Astrocyte (in vitro differentiated cells and primary cell): ENCODE measurements at places on chromosomes 7 and 10. TPM values are rescaled to one million over a fixed set of nuclear protein-coding genes. Genes with fewer than 3 reads are reported as not detected.
A peak's percentile ranks its signal among the peaks of the same experiment; 100 is the strongest.

DNA sequence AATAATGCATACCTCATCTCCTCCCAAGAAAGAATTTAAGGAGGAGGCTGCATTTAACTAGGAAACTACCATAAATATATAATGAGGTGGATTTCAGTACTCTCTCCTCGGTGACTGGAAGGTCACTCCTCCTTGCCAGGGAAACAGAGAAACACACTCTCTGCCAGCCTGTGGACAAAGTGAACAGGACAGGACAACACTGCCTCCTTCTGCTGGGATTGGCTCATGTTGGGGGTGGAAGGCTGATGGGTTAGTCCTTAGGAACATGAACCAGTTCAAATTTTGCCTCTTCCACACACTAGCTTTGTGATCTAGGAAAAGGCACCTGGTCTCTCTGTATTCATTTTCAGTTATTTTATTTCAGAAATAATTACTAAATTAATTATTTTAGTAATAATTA, 50.6 kb upstream of the STEAP4 start:
- no peaks in the 10 kb centered on the region for H3K4me1 ChIP-seq
- no peaks in the 10 kb centered on the region for H3K36me3 ChIP-seq
- no peak overlapping the region for H3K27ac ChIP-seq

DNA sequence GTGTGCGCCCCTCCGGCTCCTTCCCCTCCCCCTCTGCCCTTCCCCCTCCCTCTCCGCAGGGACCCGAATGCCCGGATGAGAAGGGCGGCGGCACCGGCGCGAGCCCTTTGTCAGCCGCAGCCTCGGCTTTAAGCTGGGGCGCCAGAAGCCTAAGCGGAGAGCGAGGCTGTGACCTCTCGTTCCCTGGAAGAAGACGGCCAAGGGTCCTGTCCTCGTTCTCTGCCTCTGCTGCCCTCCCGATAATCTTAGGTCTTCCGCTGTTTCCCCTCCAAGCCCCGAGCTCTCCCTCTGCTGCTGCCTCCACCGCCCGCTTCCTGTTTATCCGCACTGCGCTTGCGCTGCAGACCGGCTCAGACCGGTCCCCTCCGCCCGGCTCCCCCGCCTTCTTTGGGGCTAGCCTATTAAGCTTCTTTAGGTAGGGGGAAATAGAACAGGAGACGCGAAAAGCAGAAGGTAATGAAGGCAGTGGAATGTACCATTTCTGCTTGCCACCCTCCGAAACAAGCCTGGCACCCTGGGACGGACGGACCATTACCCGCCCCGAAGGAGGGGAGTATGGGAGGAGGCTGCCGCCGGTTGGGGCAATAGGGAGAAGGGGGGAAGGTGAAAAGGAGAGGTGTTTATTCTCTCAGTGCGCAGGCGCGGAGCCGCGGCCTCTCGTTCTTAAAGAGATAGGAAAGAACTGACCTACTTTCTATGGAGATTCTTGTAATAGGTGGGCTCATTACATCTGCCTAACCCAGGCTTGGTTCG, at the start of gene OGA:
TSS of gene OGA (minus strand) at position 326 of the 753 bp plus-strand sequence. CDS start 422 bp downstream, outside the sequence.
- peak within 1 kb of the TSS; percentile 84 for H3K4me3 ChIP-seq
- H3K4me1 ChIP-seq = peaks cover 18% of the 10 kb centered on the region
- H3K27me3 ChIP-seq = no peaks in the 10 kb centered on the region
- peak; percentile 100 for DNase-seq
- no peaks in the 10 kb centered on the region for H3K36me3 ChIP-seq

DNA sequence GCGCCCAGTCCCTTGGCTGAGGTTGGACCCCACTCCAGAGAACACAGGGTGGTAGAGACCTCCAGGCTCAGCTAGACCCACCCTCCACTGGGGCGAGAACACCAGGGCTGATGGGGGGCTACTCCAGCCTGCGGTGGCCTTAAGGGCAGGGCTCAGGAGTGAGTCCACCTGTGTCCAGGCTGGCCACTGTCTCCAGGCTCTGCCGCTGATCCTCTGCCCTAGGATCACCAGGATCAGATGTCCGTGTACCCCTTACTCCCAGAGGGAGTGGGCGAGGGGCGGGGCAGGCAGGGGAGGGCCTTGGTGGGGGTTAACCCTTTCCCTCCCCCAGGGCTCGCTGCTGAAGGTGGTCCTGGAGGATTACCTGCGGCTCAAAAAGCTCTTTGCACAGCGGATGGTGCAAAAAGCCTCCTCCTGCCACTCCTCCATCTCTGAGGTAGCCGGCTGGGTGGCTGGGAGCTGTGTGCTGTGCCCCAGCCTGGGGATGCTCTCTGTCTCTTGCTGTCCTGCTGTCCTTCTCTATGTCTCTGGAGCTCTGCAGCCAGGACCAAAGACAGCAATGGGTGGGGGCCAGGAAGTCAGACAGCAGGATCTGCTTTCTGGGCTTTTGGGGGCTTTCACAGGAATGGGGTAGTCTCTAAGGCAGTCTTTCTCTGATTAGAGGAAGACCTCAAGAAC, 38.0 kb downstream of the PSAP start:
- H3K27me3 ChIP-seq = no peaks in the 10 kb centered on the region
- H3K4me1 ChIP-seq = no peaks in the 10 kb centered on the region
- H3K36me3 ChIP-seq = peaks cover 7% of the 10 kb centered on the region
- H3K4me3 ChIP-seq = no peak overlapping the region
- H3K27ac ChIP-seq = no peak overlapping the region

- DNase-seq = no peak
- no peaks in the 10 kb centered on the region for H3K27me3 ChIP-seq
- H3K36me3 ChIP-seq = no peaks in the 10 kb centered on the region
- peaks cover 26% of the 10 kb centered on the region for H3K4me1 ChIP-seq
- H3K27ac ChIP-seq = no peak overlapping the region
These were observed 2.3 kb downstream of the PRXL2A start for GRCh38 chr10:80410578-80411145.

- peaks cover 10% of the 10 kb centered on the region for H3K4me1 ChIP-seq
- H3K36me3 ChIP-seq = peaks cover 2% of the 10 kb centered on the region
- H3K27me3 ChIP-seq = no peaks in the 10 kb centered on the region
- H3K4me3 ChIP-seq = no peak overlapping the region
- H3K27ac ChIP-seq = no peak overlapping the region
- DNase-seq = no peak
These were observed 208.4 kb downstream of the DIP2C start for GRCh38 chr10:480928-481552.

GRCh38 chr10:44323838-44324237, 61.1 kb downstream of the CXCL12 start:
- no peaks in the 10 kb centered on the region for H3K36me3 ChIP-seq
- H3K27me3 ChIP-seq = no peaks in the 10 kb centered on the region
- no peak for DNase-seq
- no peaks in the 10 kb centered on the region for H3K4me1 ChIP-seq
- no peak overlapping the region for H3K27ac ChIP-seq
- no peak overlapping the region for H3K4me3 ChIP-seq

DNA sequence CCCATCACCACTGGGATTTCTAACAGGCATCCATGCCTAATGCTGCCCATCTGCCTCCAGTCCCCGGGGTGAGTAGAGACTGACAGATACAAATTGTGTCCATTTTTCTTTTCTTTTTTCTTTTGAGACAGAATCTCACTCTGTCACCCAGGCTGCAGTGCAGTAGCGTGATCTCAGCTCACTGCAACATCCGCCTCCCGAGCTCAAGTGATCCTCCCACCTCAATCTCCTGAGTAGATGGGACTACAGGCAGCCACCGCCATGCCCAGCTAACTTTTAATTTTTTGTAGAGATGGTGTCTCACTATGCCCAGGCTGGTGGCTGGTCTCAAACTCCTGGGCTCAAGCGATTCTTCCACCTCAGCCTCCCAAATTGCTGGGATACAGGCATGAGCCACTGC, 7.6 kb upstream of the CPN1 start:
- H3K36me3 ChIP-seq = no peaks in the 10 kb centered on the region
- H3K4me3 ChIP-seq = no peak overlapping the region
- peaks cover 23% of the 10 kb centered on the region for H3K27me3 ChIP-seq
- DNase-seq = no peak

DNA sequence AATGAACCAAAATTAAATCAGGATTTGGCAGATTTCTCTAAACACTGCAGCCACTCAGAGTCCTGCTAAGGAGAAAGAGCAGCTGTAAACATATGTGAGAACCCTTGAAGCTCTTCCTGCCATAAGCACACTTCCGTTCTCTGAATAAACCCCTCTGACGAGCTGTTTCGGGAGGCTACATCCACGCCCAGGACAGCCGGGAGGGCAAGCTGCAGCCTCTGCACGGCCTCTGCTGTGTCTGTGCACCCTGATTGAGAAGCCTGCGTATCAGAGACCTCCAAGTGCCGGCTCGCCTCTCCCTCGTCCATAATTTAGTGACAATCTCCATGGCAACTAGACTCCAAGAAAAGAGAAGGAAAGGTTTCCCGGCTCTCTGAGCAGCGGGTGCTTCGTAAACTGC, 114.4 kb downstream of the PTPRN2 start:
- H3K27me3 ChIP-seq = no peaks in the 10 kb centered on the region
- no peak overlapping the region for H3K4me3 ChIP-seq
- no peak for DNase-seq
- H3K27ac ChIP-seq = no peak overlapping the region
- no peaks in the 10 kb centered on the region for H3K4me1 ChIP-seq
- H3K36me3 ChIP-seq = no peaks in the 10 kb centered on the region

DNA sequence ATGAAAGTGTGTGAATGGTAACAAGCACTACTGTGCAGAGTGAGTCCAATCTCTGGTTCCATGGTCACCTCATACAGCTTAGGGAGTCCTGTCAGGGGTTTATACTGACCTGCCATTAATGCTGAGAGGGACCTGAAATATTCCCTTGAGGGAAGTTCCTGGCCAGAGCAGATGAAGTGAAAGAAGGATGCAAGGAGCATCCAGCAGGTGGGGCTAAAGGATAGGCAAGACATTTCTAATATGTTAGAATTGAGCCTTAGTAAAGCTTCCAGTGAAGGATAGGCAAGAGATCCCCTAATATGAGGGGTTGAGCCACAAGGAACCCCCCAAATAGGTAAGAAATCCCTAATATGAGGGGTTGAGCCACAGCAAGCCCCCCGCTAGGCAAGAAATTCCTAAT, 25.5 kb upstream of the FAM221A start:
- no peak for DNase-seq
- H3K4me1 ChIP-seq = no peaks in the 10 kb centered on the region
- H3K4me3 ChIP-seq = no peak overlapping the region
- no peaks in the 10 kb centered on the region for H3K27me3 ChIP-seq
- no peaks in the 10 kb centered on the region for H3K36me3 ChIP-seq

DNA sequence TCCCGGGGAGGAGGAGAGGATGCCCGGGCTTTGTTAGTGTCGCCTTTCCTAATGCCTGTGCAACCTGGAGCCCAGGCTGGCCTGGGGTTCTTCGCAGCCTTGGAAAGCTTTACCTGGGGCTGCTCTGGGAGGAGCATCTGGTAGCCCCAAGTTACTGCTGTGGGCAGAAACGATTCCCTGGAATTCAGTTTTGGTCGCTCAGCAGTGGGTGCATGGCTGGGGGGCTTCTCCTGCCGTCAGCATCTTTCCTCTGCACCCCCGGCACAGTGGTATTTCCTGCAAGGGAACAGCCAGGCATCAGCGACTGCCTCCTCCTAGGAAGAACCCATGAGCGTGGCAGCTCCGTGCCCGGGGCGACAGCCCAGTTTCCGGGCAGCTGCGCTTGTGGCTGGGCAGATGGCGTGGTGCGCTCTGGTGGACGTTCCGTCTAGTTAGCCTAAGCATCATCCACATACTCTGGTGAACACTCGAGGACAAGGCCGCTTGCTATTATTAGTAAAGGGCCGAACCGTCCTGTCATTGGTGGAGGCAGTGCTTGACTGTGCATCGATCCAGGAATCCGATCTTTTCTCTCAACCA, 107.0 kb upstream of the BTBD16 start:
- H3K27me3 ChIP-seq = no peaks in the 10 kb centered on the region
- peaks cover 18% of the 10 kb centered on the region for H3K4me1 ChIP-seq
- peak overlapping the region; percentile 62 for H3K4me3 ChIP-seq
- no peaks in the 10 kb centered on the region for H3K36me3 ChIP-seq

GRCh38 chr10:132591166-132591971, 53.8 kb downstream of the INPP5A start:
- no peaks in the 10 kb centered on the region for H3K27me3 ChIP-seq
- peaks cover 31% of the 10 kb centered on the region for H3K4me1 ChIP-seq
- DNase-seq = peak; percentile 83

DNA sequence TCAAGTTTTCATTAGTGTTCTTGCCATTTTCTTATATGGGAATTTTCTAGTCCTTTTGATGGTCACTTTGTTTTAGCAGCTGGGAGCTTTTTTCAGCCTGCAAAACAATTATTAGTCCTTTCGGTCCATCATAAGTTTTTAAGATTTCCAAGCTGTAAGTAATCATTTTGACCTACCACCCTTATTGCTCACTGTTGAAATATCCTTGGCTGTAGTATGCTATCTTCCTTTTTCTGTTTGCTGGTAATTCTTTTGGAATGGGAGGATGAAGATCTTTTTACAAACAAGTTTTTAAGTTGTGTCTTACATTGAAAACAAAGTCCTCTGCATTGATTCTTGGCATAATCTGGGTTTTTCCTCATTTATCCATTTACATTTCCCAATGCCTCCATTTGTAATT, 24.0 kb downstream of the BZW2 start:
- H3K36me3 ChIP-seq = peaks cover 12% of the 10 kb centered on the region
- no peaks in the 10 kb centered on the region for H3K27me3 ChIP-seq
- DNase-seq = peak; percentile 74
- H3K27ac ChIP-seq = peak overlapping the region; percentile 71
- no peak overlapping the region for H3K4me3 ChIP-seq

DNA sequence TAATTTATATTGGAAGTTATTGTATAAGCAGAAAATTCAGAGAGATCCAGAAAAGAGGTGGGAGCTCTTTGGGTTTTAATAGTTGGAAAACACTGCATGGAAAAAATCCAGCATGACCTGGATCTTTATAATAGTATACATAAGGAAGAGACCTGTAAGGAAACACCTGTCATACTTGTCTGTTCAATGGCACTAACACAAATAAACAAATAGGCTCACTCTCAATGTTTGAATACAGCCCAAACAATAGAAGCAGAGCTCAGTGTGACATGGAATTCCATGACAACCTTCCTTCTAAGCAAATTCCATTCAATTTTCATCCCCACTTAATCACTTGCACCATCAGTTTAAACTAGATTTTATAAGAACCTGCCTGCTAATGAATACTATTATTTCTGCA, 31.7 kb downstream of the CISD1 start:
- no peaks in the 10 kb centered on the region for H3K27me3 ChIP-seq
- no peaks in the 10 kb centered on the region for H3K36me3 ChIP-seq
- H3K27ac ChIP-seq = no peak overlapping the region
- no peak for DNase-seq

- no peaks in the 10 kb centered on the region for H3K4me1 ChIP-seq
- H3K36me3 ChIP-seq = peaks cover 5% of the 10 kb centered on the region
- no peak overlapping the region for H3K4me3 ChIP-seq
- no peak overlapping the region for H3K27ac ChIP-seq
- H3K27me3 ChIP-seq = no peaks in the 10 kb centered on the region
- DNase-seq = no peak
These were observed 98.3 kb downstream of the MKLN1 start for GRCh38 chr7:131425992-131426391.

DNA sequence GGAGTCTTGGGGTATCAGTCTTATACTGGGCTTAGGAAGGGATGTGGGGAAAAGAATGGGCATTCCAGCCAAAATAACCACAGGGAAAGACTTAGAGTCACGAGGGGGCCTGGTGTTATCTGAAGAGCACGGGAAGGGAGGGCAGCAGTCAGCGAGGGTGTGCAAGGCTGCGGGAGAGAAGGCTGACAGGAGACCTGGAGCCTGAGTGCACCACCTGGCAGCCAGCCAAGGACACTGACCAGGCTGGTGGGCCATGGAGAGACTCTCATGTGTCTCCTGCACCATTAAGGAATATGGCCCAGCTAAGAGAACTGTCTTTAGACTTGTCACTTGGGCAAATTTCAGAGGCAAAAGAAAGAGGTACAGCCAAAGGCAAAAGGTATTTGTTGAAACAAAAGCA, 69.6 kb downstream of the PKD1L1 start:
- H3K4me1 ChIP-seq = peaks cover 2% of the 10 kb centered on the region
- H3K36me3 ChIP-seq = no peaks in the 10 kb centered on the region
- no peak overlapping the region for H3K27ac ChIP-seq
- peaks cover 4% of the 10 kb centered on the region for H3K27me3 ChIP-seq
- no peak overlapping the region for H3K4me3 ChIP-seq

Gene INSYN2A
- 0.31 and 0.41 TPM in 2 replicates for total RNA-seq

Gene PRXL2A
- 24.3 and 29.9 TPM in 2 replicates for total RNA-seq

Gene AKR1C8
- total RNA-seq = not detected in 2 replicates

Gene MEIG1
- total RNA-seq = 0.43 and 0.53 TPM in 2 replicates

Gene CALHM1
- total RNA-seq = not detected in 2 replicates
